ENCODE measurements at places on chromosomes 2 and 18.
A peak's percentile ranks its signal among the peaks of the same experiment; 100 is the strongest.

DNA sequence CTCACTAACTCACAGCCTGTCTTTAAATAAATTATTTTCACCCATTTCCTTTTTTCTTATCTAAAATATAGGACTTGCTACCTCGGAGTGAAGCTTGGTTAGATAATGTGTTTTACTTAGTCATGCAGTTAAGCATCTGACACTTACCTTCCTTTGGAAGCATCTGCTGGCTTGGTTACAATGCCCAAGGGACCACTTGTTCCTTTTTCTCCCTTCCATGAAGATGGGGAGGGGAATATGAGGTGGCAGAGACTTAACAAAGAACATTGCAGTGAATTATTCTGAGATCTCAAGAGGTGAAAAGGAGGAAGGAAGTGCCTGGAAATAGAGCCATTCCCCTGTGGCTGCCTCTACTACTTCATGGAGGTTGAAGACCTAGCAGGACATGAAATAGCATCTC, 145.4 kb upstream of the FOSL2 start:
- no peak for DNase-seq

DNA sequence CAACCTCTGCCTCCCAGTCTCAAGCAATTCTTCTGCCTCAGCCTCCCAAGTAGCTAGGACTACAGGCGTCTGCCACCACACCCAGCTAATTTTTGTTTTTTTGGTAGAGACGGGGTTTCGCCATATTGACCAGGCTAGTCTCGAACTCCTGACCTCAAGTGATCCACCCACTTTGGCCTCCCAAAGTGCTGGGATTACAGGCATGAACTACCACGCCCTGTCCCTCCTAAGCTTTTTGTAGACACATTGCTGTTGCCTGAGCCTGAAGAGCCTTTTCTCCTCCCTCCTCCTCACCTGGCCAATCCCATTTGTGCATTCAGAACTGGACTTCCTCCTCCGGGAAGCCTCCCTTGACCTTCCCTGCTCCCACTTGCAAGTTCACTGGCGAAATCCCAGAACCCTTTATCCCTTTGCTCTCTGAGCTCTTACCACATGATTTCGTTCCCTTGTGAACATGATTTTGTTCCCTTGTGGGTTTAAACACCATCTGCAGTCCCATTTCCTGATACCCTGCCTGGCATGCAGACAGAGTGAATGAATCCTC, 2.6 kb downstream of the C2orf72 start:
- DNase-seq = no peak

DNA sequence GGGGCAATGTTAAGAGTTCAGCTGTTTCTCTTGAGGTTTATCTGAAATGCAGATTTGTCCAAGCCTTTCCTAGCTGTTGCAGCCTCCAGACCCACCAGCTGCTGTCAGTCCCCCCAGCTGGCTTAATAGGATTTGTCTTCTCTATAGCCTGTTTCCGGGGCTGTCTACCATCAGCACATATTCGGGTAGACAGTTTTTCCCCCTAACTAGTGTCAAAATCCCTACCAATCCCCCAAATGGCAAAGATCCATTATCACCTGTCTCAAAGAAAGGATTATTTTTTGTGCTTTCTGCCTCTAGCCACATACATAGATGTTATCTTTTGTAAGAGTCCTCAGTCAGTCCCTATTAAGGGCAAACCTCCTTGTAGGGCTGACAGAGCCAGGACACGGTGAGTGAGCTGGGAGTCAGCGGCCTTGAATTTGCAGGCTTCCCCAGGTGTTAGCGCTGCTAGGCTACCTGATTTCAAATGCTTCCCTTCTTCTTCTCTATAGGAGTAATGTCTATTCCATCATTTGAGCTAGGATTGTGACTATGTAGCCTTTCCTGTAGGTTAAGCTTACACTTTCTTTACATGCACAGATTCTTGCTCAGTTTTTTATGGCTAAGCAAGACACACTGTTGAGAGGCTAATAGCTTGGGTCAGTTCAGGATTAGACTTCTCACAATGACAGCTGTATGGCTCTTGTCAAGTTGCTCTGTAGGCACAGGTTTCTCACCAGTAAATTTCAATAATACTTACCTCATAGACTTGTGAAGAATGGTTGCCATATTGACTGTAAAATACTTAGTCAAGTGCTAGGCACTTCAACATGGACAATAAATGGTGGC, 171.1 kb upstream of the UNC80 start:
- DNase-seq = no peak

DNA sequence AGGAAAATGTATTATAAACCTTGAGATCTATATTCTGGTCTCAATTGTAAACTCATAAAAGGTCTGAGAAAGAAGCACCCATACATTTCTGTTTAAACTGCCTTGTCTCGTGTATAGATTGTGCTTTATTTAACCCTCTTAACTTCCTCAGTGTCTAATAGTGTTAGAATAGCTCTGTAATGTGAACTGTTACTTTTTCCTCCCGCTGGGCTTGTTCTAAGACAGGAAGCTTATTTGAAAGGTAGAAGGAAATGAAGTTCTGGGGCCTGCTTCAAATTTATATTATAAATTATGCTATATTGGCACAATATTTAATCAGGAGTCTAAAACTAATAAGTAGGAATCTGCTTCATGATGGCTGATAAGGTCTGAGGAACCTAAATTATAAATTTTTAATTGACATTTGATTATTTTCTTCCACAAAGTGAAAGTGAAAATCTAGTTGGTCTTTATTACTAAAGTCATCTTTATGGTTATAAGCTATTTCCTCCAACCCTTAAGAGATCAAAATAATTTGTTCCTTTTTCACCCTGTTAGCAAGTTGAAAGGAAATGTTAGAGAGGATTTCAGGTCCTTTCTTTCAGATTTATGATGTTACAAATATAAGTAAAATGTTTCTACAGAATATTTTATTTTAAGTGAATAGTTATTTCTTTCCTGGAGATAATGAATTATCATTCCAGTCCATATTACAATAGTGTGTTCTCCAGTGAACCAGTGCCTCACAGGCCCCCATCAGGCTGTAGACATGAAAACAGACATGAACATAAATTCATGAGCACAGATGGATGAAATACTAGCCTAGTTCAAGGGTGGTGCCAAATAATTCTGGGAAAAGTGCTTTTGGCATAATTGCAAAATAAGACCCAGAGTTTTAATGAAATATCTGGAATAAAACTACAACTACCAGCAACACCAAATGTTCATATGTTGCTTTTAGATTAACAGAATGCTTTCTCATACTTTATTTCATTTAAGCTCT, 7.9 kb downstream of the MFSD6 start:
- no peak for DNase-seq

DNA sequence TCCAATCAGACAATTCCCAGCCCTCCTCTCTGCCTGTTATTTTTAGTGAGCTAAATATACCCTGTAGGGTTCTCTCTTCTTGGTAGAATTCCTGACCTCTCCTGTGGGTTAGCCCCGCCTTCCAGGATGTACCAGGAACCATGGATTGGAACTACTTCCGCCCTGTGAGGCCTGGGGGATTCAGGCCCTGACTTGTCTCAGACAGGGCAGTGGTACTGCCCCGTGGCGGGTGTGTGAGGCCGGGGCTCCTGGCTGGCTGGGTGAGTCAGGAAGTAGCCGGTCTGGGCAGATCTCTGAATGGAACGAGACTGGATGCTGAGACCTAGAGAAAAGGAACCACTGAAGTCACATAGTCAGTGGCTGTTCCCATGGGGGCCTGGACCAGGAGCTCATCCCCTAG, 50.5 kb downstream of the DYSF start:
- DNase-seq = no peak

DNA sequence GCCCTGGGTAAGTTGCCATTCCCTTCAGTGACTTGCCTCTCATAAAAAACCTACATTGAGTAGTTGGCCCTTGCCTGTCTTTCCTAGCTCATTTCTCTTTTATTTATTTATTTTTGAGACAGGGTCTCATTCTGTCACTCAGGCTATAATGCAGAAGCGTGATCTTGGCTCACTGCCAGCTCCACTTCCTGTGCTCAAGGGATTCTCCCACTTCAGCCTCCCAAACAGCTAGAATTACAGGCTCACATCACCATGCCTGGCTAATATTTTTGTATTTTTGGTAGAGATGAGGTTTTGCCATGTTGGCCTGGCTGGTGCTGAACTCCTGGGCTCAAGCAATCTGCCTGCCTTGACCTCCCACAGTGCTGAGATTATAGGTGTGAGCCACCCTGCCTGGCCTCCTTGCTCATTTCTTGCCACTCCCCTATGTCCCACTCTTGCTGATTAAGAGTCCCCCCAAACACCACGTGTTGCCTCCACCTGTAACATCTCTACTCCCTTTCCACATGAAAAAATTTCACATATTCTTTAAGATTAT, 12.6 kb downstream of the EVA1A start:
- DNase-seq = peak; percentile 77

DNA sequence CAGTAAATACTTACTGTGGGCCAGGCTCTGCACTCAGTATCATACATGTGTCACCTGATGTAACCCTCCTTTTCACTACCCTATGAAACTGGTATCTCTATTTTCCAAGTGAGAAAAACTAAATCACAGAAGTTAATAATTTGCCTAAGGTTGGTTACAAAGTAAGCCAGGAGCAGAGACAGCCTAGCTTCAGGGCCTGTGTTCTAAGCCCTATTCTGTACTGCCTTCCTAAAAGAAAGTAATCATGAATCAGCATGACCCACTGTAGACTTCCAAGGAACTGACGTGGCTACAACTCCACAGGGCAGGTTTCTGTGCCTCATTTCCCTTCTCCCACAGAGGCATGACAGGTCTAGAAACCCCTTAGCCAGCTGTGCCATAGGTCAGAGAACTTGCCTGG, 14.3 kb downstream of the ZNF142 start:
- DNase-seq = no peak

DNA sequence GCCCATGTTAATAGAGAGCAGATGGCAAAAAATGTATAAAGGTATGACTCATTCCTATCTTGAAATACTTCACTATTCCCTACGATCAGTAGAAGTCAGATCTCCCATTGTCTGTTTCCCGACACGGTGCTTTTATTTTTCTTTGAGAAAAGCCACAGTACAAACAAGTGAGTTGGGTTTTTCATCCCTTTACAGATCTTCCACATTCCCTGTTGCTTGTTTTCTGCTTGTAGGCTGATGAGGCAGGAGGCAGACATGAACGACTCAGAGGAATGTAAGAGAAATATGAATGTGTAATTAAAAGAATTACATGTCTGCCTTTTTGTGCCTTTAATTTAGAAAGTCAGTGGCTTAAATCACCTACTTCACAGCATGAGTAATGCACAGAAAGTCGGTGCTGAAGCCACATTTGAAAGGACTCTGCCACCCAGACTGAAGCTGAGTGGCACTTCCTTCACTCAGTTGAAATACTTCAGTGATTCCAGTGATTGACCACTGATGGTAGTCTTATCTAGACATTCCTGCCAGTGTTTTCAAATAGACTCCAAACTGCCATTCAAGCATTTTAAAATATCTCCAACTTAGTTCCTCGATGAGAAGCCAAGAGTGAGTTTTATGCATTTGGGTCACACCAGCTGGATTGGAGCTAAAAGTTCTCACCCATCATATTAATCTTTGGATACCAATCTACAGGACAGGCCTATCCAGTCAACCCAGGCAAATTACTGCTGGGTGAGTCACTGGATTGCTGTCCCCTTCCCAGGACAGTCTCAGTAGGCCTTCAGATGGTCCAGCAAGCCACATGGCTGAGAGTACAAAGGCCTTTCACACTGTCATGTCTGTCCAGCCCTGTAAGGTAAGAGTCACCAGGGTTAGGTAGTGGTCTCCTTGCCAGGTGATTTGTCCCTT, 79.0 kb downstream of the COLEC12 start:
- no peak for DNase-seq

DNA sequence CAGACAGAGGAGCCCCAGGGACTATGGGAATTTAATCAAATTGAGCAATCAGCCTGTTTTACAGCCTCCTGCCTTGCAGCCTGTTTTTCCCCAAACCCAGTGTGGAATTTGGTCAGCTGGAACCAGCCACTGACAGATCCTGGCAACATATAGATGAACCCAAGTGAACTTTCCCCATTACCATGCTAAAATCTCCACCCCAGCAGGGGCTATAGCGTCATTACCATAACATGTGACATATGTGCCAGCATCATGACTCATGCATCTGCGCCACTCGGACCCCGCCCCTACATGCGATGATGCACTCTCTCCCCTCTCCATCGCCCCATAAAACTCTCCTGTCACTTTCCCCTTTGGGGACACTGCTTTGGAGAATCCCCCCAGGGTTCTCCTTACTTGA, 17.3 kb upstream of the FEZ2 start:
- no peak for DNase-seq

DNA sequence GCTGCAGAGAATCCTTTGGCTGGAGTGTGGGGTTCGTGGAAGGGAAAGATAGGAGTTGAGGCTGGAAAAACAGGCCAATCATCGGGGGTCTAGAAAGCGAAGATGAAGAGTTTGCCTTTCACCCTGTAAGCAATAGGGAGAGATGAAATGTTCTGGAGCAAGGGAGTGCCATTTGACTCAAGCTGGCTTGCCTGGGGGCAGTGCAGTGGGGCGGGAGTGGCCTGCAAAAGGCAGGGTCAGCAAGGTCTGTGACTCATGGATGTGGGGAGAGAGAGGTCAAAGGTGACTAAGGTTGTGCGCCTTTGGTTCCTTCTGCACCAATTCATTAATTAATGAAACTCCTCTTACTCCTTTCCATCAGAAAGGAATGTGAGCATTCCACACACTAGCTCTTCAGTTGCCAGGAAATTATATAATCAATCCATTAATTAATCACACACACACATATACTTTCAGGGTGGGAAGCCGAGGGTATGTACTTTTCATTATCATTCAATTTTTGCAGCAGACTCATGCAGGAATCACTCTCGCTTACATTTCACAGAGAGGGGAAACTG, 227.6 kb downstream of the MYCN start:
- no peak for DNase-seq

DNA sequence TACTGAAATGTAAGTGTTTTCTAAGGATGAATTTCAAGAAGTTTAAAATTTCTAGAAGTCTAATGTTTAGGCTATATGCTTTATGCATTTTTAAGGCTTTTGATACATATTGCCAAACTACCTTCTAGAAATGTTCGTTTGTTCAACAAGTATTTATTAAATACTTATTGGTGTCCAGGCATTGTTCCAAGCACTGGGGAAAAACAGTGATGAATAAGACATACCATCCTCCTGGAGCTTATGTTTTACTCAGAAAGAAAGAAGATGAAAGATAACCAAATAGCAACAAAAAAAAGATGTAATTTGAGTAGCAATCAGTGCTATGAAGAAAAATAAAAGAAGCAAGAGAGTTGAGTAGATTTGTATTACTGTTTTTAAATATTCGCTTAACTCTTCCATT, 692.9 kb downstream of the SLC4A3 start:
- no peak for DNase-seq

Measured in foreskin melanocyte (primary cell).